ENCODE measurements at places on chromosomes 1 and 21. TPM values are rescaled to one million over a fixed set of nuclear protein-coding genes. Genes with fewer than 3 reads are reported as not detected.

GRCh38 chr1:151989211-151989862 lies 4.3 kb downstream of the S100A10 start:
- no peak for DNase-seq

GRCh38 chr1:151909167-151910149 lies at the start of gene THEM4:
Gene THEM4 (minus strand): TSS chr1:151909511. CDS start chr1:151909458, 53 bp downstream.
- peak; percentile 98 for DNase-seq

GRCh38 chr1:85128316-85128715 lies 72.5 kb downstream of the SYDE2 start:
- DNase-seq = no peak

- no peak for DNase-seq
Observed at GRCh38 chr1:154157520-154158306, 2.8 kb upstream of the NUP210L start.

DNA sequence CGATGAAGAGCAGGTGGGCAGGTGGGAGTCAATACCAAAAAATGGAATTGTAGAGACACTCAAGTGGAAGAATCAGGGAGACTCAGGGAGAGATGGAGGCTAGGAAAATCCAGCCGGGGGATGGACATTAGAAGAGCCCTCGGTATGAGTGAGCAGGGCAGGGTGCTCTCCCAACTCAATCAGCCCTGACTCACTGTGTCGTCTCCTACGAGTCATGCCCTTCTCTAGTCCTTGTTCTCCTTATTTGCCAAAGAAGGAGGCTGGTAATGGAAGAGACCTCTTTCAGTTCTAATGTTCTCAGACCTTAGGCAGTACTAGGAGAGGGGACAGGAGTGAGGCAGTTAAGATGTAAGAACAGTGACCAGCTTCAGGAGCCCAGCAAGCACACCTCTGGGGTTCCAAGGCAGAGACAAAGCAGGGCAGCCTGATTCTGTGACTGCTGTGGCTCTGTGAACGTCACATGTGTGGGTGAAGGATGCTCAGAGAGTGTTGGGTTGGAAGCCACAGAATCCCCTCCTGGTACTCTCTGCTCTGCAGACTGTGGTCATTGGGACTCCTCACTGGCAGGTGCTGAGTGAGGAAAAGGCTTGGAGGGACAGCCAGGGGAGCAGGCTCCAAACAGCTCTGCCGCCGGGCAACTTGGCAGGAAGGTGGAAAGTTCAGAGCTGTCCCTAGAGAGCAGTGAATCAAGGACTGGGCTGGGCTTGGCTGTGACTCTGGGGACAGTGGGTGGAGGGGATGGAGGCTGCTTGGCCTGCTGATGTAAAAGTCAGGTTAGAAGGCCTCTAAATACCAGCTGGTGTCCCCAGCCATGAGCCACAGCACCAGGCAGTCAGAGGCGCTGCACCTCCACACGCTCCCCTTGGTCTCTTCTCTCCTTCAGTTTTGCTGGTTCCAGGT lies 11.1 kb upstream of the GJA5 start:
- no peak for DNase-seq

GRCh38 chr1:225700164-225700821 lies 47.4 kb upstream of the ENAH start:
- no peak for DNase-seq

The RBP7 gene
- 2.2 TPM for total RNA-seq

GRCh38 chr1:212595787-212596714 lies 12.5 kb upstream of the ATF3 start:
- no peak for DNase-seq

GRCh38 chr1:182955596-182956588 lies 2.9 kb upstream of the SHCBP1L start:
- DNase-seq = no peak

DNA sequence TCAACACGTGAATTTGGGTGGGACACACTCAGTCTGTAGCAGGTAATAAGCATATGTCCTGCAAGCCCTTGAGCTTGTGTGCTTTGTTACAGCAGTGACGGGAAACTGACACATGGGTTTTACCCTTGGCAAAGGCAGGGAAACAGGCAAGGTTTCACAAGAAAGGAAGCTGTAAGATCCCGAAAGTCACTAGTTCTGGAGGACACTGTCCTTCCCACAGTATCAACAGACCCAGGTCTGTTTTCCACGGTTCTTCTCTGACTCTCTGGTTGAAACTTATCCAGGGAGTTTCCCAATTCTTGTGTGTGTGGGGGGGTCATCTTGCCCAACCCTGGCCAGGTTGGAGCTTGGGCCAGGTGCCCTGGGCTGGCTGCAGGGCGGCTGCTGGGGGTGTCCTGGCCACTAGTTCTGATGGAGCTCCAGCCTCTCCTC lies 29.3 kb upstream of the ZBTB21 start:
- peak; percentile 86 for DNase-seq

DNA sequence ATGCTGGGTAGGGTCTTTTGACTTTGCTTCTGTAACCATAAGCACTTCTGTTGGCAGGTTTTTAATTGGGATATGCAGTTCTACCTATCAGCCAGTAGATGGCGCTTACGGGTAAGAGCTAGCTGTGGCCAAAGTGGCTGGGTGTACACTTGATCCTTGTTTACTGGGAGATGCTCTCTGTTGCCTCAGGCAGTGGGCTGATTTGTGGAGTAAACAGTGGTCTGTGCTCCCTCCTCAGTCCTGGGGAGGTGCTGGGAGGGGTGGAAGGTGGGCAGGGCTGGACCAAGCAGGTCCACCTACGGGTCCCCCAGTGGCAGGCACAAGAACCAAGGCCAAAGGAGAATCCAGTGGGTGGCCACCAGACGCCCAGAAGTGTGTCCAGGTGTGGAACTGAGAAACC lies 43.4 kb downstream of the RALGPS2 start:
- DNase-seq = no peak

The GPR161 gene
- total RNA-seq = 0.43 TPM

The PDZK1 gene
- 64.8 TPM for total RNA-seq

The CNR2 gene
- total RNA-seq = not detected

DNA sequence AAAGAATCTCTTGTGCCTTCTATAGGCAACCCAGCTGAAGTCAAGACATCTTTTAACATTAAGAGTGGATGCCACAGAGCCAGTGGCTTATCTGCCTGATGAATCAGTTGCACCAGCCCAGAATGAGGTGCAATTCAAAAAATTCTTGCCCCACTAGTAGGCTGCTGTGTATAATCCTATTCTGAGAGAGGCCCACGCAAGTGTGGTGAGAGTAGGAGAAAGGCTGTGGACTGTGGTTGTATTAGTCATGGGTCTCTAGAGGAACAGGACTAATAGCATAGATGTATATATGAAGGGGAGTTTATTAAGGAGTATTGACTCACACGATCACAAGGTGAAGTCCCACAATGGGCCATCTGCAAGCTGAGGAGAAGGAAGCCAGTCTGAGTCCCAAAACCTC lies 216.4 kb downstream of the LTN1 start:
- no peak for DNase-seq

DNA sequence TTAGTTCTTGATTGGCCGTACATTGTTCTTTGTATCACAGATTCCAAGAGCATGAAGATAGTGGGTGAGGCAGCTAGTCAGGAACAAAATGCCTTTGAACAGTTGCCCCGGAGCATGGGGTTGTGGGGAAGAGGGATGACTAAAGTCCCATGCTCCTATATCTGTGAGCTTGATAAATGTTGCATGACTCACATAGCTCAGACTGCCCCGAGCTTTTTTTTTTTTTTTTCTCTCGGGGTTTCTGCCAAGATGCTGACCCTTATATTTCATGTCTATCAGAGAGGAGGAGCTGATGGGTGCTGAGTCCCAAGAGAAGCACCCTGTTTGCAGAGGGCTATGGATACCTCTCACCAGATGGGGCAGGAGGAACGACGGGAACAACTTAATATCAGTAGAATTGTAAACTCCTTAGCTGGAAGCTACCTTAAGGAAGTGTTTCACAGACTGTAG lies 40.6 kb downstream of the SRRM1 start:
- no peak for DNase-seq

GRCh38 chr1:55374216-55374615 lies 159.1 kb upstream of the USP24 start:
- no peak for DNase-seq

The MAN1A2 gene
- total RNA-seq = 34.0 TPM

DNA sequence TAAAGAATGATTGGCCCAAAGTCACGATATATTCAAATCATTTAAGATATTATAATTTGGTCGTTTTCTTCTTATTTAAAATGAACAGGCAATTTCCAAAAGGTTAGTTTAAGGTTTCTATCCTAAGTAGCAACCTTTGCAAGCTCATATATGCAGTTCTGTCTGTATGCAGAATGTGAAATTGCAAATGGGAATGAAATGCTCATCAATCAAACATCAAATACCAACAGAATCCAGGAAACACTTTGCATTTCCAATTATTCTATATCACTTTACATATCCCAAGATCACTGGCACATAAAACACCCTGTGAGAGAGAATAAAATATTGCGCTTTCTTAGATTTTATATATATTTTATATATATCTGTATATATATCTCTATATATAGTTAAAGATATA lies 237.3 kb downstream of the NRIP1 start:
- no peak for DNase-seq

GRCh38 chr1:31266547-31266946 lies 26.9 kb upstream of the NKAIN1 start:
- no peak for DNase-seq

GRCh38 chr1:5949085-5949760 lies 43.0 kb downstream of the NPHP4 start:
- DNase-seq = no peak

DNA sequence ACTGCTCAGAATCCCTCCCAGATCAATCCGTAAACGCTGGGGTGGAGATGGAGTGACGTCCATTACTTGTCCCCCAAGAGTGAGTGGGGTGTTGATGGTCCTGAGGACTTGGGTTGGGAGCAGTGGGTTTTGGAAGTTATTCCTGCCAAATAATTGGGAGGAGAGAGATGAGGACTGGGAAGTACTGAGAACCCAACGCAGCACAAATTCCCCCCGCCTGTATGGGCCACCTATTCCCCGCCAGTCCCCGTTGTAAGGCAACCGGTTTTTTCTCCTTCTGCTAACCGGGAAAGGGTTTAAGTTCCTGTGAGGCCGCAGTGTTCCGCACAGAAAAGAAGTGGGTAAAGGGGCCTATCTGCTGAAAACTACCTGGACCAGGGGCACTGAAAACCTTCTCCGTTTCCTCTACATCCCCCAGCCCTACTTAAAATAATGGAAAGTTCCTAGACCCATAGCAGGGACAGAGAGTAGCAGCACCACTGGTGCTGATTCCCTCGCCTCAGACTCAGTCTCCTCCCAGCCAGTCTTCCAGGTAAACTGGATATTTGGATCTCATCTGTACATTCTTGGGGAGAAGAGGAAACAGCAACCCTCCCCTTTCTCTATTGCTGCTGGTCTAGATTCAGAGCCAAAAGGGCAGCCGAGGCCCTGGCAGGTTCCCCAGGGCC lies 738 bp downstream of the LURAP1 start:
- DNase-seq = no peak

DNA sequence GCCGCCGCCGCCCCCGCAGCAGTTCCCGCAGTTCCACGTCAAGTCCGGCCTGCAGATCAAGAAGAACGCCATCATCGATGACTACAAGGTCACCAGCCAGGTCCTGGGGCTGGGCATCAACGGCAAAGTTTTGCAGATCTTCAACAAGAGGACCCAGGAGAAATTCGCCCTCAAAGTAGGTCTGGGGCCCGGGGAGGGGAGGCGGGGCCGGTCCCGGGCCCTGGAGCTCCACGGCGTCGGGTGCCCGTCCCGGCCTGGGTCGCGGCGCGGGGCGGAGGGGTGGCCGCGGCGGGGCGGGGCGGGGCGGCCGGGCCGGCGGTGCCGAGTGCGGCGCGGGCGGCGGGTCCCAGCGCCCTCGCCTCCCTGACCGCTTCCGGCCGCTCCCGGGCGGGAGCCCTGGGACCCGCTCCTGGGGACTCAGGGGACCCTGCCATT lies 646 bp downstream of the MAPKAPK2 start:
- DNase-seq = peak; percentile 42

The CDKN2C gene
- 2.6 TPM for total RNA-seq

DNA sequence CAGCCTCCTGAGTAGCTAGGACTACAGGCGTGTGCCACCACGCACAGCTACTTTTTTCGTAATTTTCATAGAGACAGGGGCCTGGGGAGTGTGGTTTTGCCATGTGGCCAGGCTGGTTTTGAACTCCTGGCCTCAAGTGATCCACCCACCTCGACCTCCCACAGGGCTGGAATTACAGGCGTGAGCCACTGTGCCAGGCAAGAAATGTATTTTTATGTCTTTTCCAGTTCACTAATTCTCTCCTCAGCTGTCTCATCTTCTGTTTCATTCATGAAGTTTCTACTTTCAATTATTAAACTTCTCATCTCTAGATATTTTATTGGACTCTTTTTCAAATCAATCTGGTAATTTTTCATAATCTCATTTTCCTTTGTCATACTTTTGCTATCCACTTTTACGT lies 72.1 kb upstream of the DISP3 start:
- DNase-seq = no peak

DNA sequence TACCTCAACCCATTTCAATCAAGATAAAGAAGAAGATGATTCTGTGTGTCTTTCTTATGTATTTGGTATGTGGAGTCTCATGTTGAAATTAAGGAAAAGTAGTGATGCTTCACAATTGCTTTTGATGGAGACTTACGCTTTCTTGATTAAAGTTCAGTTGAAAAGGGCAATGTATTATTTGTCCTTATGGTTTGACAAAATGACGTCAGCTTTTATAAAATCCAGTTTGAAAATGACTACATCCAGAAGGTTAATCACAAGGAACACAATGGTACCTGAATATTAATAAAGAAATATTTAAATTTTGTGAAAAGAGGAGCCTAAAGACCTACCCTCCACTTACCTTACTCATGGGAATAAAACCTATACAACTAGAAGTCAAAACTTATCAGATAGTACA lies 4.4 kb downstream of the KRTAP26-1 start:
- DNase-seq = no peak

- no peak for DNase-seq
Observed at GRCh38 chr21:31898933-31899630, 26.3 kb downstream of the HUNK start.

DNA sequence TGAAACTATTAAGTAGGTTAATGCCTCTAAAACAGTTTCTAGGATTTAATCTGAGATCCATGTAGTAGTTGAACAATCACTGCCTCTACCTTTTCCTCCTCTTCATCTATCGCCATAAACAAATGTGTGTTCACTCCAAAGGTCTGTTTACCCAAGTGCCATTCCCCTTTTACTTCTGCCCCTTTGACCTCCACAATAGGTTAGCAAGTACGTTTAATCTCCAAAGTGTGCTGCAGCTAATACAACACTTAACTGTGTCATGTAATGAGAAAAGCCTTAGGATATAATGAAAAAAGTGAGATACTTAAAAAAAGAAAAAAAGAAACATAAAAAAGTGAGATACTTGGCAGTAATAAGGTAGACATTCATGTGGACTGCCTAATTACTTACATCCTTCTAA lies 28.2 kb downstream of the GPBP1L1 start:
- no peak for DNase-seq
